ENCODE measurements at places on chromosomes 6 and 20.
A peak's percentile ranks its signal among the peaks of the same experiment; 100 is the strongest.

- no peak overlapping the region for H3K27ac ChIP-seq
- no peak overlapping the region for H3K4me3 ChIP-seq
- no peaks in the 10 kb centered on the region for H3K36me3 ChIP-seq
These were observed 22.4 kb upstream of the MYMX start for GRCh38 chr6:44194326-44194725.

DNA sequence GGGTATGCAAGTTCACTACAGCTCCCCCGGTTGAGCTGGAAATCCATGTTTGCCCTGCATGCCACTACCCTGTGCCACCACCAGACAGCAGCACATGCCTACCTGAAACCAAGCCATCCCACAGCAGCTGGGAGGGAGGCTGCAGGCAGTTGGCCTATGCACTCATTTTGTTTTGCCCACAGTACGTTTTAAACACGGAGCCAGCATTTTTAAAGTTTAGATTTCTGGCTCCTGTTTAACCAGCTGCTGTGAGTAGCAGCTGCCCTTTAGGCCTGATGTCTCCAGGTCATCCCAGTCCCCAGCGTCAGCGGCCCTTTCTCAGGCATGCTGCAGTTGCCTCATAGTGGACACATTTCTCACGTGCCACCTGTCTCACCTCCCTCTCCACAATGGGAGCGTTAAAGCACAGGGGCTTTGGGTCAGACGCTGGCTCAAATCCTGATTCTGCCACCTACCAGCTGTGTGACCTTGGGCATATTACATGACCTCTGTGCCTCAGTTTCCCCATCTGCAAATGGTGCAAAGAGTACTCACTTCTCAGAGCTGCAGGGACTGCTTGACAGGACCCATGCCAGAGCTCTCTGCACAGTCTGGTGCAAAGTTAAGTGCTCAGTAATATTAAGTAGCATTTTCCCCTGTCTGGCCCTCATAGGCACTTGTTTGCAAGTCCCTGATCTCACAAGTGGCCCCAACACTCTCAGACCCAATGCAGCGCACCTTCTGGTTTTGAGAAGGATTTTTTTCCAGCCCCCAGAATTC is 8.2 kb upstream of the UBE2V1 start:
- H3K27me3 ChIP-seq: no peaks in the 10 kb centered on the region
- no peak overlapping the region for H3K27ac ChIP-seq

DNA sequence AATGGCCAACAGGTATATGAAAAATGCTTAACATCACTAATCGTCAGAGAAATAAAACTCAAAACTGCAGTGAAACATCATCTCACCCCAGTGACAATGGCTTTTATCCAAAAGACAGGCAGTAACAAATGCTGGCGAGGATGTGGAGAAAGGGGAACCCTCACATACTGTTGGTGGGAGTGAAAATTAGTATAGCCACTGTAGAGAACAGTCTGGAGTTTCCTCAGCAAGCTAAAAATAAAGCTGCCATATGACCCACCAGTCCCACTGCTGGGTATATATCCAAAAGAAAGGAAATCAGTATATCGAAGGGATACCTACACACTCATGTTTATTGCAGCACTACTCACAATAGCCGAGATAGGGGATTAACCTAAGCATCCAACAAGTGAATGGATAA is 23.4 kb upstream of the INSM1 start:
- H3K4me1 ChIP-seq: no peaks in the 10 kb centered on the region
- peaks cover 11% of the 10 kb centered on the region for H3K27me3 ChIP-seq
- DNase-seq: no peak
- H3K4me3 ChIP-seq: no peak overlapping the region

- no peaks in the 10 kb centered on the region for H3K27me3 ChIP-seq
- H3K4me1 ChIP-seq: no peaks in the 10 kb centered on the region
- no peak overlapping the region for H3K4me3 ChIP-seq
- no peak overlapping the region for H3K27ac ChIP-seq
- DNase-seq: no peak
These were observed 15.3 kb upstream of the CCN2 start for GRCh38 chr6:131966443-131966842.

GRCh38 chr20:46351357-46352058 is 43.2 kb upstream of the CDH22 start:
- DNase-seq: no peak
- no peak overlapping the region for H3K27ac ChIP-seq
- H3K4me1 ChIP-seq: peaks cover 11% of the 10 kb centered on the region

DNA sequence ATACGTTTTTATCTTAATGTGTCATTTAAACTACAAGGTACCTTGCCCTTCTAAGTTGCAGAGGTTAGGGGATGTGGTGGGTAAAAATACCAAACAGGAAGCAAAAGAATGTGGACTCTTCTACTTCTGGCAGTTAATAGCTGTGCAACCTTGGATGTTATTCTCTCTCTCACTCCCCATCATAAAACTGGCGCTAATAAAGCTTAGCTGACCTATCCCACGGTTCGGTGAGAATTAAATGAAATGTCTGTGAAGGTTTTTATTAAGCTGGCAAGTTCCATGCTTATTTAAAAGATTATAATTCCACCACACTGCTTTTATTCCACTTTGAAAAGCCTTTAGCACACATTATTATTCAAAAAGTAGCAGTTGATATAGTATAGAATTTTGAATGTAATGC is 127.8 kb upstream of the SLC22A23 start:
- H3K4me3 ChIP-seq: no peak overlapping the region
- no peaks in the 10 kb centered on the region for H3K36me3 ChIP-seq
- no peak for DNase-seq

DNA sequence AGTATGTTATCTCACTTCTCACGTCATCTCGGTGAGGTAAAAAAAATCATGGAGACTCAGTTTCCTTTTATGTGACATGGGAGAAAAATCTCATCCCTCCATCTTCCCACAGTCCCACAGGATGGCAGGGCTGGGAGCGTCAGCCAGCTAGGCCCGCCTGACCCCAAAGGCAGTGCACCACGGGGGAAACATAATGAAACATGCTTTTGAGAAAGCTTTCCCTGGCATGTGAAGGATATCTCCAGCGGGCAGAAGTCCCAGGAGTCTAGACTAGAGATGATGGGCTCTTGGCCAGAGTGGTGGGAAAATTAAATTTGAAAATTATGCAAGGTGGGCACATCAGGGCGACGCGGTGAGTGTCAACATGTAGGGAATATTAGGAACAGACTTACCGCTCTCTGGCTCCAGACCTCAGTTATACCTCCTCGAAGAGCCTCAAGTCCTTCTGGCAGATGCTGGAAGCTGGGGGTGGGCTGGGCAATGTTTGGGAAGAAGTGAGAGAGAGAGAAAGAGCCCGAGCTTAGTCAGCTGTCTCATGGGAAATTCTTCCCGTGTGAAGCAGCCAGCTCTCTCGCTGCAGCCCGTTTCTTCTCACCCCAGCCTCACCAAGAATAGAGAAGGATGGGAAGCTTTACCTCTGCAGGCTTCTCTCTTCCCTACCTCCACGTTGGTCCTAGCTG is 52.3 kb downstream of the MOCS1 start:
- H3K36me3 ChIP-seq: no peaks in the 10 kb centered on the region
- no peak overlapping the region for H3K27ac ChIP-seq
- no peaks in the 10 kb centered on the region for H3K4me1 ChIP-seq
- H3K27me3 ChIP-seq: no peaks in the 10 kb centered on the region
- H3K4me3 ChIP-seq: no peak overlapping the region

- no peak for DNase-seq
- peaks cover 19% of the 10 kb centered on the region for H3K27me3 ChIP-seq
- no peaks in the 10 kb centered on the region for H3K36me3 ChIP-seq
These were observed 6.1 kb downstream of the SOBP start for GRCh38 chr6:107495971-107496370.

- H3K36me3 ChIP-seq: no peaks in the 10 kb centered on the region
- no peak overlapping the region for H3K4me3 ChIP-seq
- H3K27ac ChIP-seq: no peak overlapping the region
- no peak for DNase-seq
These were observed 39.6 kb downstream of the DUSP22 start for GRCh38 chr6:331622-332521.

GRCh38 chr6:167661552-167662044 is 165.1 kb upstream of the AFDN start:
- no peaks in the 10 kb centered on the region for H3K27me3 ChIP-seq
- H3K27ac ChIP-seq: no peak overlapping the region
- H3K4me1 ChIP-seq: no peaks in the 10 kb centered on the region
- H3K36me3 ChIP-seq: no peaks in the 10 kb centered on the region

GRCh38 chr6:164906766-164907165 is 402.6 kb downstream of the C6orf118 start:
- no peaks in the 10 kb centered on the region for H3K27me3 ChIP-seq
- no peak overlapping the region for H3K4me3 ChIP-seq
- no peak overlapping the region for H3K27ac ChIP-seq
- DNase-seq: no peak
- H3K36me3 ChIP-seq: no peaks in the 10 kb centered on the region

DNA sequence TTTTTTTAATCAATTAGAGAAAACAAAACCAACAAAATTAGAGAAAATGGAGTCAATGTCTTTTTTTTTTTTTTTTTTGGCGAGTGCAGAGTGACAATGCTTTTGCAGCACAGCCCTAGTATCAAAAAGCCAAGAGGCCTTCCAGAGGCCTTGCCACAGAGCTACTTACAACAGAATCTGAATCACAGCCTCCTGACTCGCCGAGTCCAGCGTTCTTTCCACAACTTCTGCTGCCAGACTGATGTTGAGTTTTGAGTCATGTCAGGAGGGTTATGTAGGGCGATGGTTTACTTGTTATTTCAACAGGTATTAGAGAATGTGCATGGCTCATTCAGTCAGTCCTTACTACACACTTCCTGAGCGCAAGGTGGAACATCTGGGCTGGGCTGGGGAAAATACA is 88.6 kb downstream of the FNDC1 start:
- no peak for DNase-seq
- no peak overlapping the region for H3K4me3 ChIP-seq
- H3K27me3 ChIP-seq: peaks cover 19% of the 10 kb centered on the region

GRCh38 chr20:24751551-24751950 is 197.5 kb upstream of the CST7 start:
- no peaks in the 10 kb centered on the region for H3K4me1 ChIP-seq
- H3K27ac ChIP-seq: no peak overlapping the region
- peaks cover 8% of the 10 kb centered on the region for H3K27me3 ChIP-seq

DNA sequence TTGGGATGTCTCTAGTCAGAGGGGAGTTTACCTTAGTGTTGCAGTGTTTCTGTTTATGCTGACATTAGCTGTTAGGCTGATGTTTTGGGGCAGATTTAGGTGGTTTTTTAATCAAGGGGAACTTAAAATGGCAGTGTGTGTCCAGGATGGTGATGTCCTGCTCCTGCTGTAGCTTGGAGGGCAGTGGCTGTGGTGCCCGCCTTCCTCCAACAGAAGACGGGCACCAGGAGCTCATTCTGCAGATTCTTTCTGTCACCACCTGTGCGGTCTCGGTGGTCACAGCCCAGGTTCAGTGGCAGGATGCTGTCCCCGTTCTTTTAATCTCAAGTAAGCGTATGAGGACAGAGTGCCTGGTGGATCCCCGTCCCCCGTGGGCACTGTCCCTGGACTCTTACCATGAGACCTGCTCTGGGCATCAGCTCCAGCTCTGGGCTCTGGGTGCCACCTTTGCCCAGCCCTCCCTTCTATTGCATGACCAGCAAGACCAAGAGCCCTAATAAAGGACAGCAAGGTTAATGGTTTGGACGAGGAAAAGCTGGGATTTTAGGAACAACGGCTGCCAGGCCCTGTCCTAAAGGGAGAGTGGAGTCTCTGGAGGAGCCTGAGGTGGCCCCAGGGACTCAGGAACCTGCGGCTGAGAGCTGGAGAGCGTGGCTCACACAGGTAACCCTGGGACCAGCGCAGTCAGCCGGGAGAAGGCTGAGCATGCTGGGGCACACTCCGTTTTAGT is 217.3 kb downstream of the ERMARD start:
- peak; percentile 3 for DNase-seq
- no peaks in the 10 kb centered on the region for H3K27me3 ChIP-seq
- no peaks in the 10 kb centered on the region for H3K4me1 ChIP-seq
- H3K4me3 ChIP-seq: no peak overlapping the region
- H3K36me3 ChIP-seq: no peaks in the 10 kb centered on the region

DNA sequence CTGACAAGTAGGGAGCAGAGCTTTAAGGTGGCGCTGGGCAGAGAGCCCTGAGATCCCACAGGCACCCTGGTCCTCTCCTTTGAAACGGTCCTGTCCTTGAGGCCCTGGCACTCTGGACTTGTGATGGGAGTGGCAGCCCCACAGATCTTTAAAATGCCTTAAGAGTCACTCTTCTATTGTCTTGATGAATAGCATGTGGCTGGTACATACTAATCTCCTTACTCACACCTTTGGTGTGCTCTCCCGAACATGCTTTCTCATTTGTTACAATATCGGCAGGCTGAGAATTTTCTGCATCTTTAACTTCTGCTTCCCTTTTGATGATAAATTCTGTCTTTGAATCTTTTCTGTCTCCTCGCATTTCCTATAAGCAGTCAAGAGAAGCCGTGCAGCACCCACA is 333.8 kb downstream of the TFAP2A start:
- no peak overlapping the region for H3K4me3 ChIP-seq
- DNase-seq: no peak

GRCh38 chr6:102126488-102126887 is 733.0 kb downstream of the GRIK2 start:
- no peak overlapping the region for H3K4me3 ChIP-seq
- no peaks in the 10 kb centered on the region for H3K27me3 ChIP-seq
- no peaks in the 10 kb centered on the region for H3K4me1 ChIP-seq
- H3K27ac ChIP-seq: no peak overlapping the region

DNA sequence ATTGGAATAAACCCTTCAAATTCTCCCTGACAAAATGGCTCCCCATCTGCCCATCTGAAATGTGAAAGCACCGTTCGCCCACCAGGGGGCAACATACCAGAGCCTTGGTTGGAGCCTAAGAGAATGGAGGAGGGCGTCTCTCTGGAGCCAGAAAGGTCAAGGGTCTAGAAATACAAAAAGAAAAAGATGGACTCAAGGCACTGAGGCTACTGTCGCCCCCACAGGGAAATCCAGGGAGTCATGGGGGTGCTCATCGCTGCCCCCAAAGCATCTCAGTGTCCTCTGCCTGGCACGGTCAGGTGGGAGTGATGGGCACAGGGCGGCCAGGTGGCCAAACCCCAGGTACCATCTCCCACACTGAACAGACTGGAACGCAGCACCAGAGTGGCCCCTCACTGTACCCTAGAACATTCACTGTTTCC is 136.3 kb downstream of the ZMYND8 start:
- H3K4me3 ChIP-seq: no peak overlapping the region
- no peaks in the 10 kb centered on the region for H3K4me1 ChIP-seq
- no peak overlapping the region for H3K27ac ChIP-seq
- no peak for DNase-seq

GRCh38 chr6:31826793-31827285 is 699 bp upstream of the HSPA1B start:
- H3K4me1 ChIP-seq: peaks cover 17% of the 10 kb centered on the region
- H3K36me3 ChIP-seq: no peaks in the 10 kb centered on the region
- H3K27ac ChIP-seq: peak overlapping the region; percentile 86
- DNase-seq: no peak
- no peaks in the 10 kb centered on the region for H3K27me3 ChIP-seq
- peak overlapping the region; percentile 82 for H3K4me3 ChIP-seq

- no peak for DNase-seq
- no peak overlapping the region for H3K27ac ChIP-seq
- H3K36me3 ChIP-seq: no peaks in the 10 kb centered on the region
- H3K27me3 ChIP-seq: no peaks in the 10 kb centered on the region
- H3K4me1 ChIP-seq: no peaks in the 10 kb centered on the region
- no peak overlapping the region for H3K4me3 ChIP-seq
These were observed 18.4 kb downstream of the ECT2L start for GRCh38 chr6:138814179-138814834.

Measured in T-cell (primary cell).